ENCODE measurements at places on chromosomes 11 and 22.
A peak's percentile ranks its signal among the peaks of the same experiment; 100 is the strongest.

- no peak overlapping the region for H3K4me3 ChIP-seq
- DNase-seq: no peak
- H3K27me3 ChIP-seq: no peaks in the 10 kb centered on the region
- no peaks in the 10 kb centered on the region for H3K36me3 ChIP-seq
Measured at GRCh38 chr22:48729499-48730171, 1098.0 kb downstream of the BRD1 start.

DNA sequence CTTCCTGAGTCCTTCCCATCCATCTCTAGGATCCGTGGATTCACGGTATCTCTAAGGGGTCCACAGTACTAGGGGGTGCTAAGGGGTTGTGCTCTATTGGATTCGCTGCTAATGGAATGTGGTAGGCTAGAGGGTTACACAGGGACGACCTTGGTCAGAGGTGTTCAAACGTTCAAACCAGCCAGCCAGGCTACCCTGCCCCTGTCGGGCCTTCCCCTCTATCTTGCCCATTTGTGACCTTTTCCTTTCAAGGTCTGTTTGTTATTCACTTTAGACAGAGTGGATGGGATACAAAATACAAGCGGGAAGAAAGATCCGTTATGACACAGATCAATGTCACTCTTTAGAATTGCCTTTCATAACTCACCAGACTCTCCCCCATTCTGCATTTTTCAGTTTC, 205.8 kb upstream of the TBCEL start:
- H3K36me3 ChIP-seq: no peaks in the 10 kb centered on the region
- no peak for DNase-seq
- no peak overlapping the region for H3K4me3 ChIP-seq
- H3K27ac ChIP-seq: no peak overlapping the region
- no peaks in the 10 kb centered on the region for H3K27me3 ChIP-seq
- no peaks in the 10 kb centered on the region for H3K4me1 ChIP-seq

GRCh38 chr22:25399649-25400151, 164.8 kb upstream of the GRK3 start:
- H3K4me1 ChIP-seq: peaks cover 43% of the 10 kb centered on the region
- no peaks in the 10 kb centered on the region for H3K36me3 ChIP-seq
- H3K27ac ChIP-seq: no peak overlapping the region
- no peaks in the 10 kb centered on the region for H3K27me3 ChIP-seq
- no peak for DNase-seq
- H3K4me3 ChIP-seq: no peak overlapping the region

GRCh38 chr11:4798427-4799183, 5.6 kb downstream of the OR52R1 start:
- H3K36me3 ChIP-seq: no peaks in the 10 kb centered on the region
- DNase-seq: no peak
- H3K4me1 ChIP-seq: no peaks in the 10 kb centered on the region
- no peak overlapping the region for H3K27ac ChIP-seq
- H3K4me3 ChIP-seq: no peak overlapping the region

DNA sequence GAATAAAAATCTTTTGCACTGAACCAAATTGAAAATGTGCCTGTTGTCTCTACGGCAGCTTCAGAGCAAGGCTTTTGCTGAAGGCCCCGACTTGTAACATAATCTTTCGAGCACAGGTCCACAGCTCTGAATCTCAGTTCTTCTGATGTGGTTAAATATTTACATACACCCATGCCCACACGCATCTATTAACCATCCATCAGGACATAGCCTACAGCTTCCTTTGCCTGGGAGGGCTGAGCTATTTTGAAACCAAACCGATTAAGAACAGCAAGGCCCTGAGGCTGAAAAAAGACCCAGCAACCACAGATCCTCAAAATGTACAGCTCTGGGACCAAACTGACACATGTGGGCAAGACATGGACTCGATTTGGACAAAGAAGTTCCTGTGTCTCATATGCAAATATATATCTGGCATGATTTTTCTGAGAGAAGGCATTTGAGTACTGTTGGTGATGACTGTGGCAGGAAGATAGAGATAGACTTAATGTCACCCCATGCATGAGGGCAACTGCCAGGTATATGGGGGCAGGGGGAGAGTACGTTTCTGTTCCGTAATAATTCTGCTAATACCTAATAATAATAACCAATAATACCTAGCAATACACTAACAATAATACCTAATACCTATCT, 322.7 kb upstream of the PLET1 start:
- no peak overlapping the region for H3K27ac ChIP-seq
- H3K36me3 ChIP-seq: no peaks in the 10 kb centered on the region
- DNase-seq: no peak
- no peaks in the 10 kb centered on the region for H3K27me3 ChIP-seq
- no peaks in the 10 kb centered on the region for H3K4me1 ChIP-seq

DNA sequence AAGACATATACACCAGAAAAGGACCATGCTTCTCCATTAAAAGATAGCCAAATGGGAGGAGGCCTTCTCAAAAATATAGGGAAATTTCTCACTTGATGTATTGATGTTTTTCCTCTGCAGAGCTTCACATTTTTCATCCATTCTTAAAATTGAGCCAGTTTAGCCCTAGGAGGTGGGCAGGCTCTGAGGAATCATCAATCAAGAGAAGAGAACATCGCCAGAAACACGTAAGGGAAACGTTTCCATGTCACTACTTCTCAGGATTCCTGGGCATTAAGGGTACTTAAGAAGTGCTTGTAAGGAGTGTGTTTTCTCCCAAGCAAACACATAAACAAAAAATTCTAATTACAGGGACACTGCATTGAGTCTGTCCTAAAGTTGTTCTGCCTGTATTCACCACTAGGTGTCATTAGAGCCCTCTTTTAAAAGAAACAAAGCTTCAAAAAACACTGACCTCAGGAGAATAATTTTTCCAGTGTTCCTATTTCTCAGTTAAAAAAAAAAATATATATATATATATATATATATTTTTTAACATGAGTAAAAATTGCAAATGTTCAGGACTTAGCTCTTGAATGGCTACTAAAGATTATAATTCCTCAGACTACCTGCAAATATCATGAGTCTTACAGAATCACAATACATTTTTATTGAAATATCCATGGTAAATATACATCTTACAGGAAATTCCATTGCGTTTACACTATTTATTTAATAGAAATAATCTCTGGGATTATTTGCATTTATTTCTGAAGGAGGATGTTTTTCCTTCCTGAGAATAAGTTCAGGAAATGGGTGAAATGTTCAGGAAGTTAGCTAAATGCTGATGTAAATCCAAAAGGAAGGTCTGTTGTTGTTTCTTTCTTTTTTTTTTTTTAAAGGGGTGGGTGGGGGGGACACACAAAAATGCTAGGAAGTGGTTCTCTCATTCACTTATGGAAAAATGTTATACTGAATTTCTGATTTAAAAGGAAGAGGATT, 16.0 kb downstream of the FZD4 start:
- no peaks in the 10 kb centered on the region for H3K27me3 ChIP-seq
- H3K4me1 ChIP-seq: no peaks in the 10 kb centered on the region
- no peak overlapping the region for H3K4me3 ChIP-seq
- DNase-seq: peak; percentile 20
- H3K27ac ChIP-seq: no peak overlapping the region

GRCh38 chr22:31637447-31637890, 24.5 kb downstream of the PISD start:
- H3K36me3 ChIP-seq: peaks cover 6% of the 10 kb centered on the region
- peak overlapping the region; percentile 98 for H3K27ac ChIP-seq
- H3K4me3 ChIP-seq: peak overlapping the region; percentile 74
- DNase-seq: peak; percentile 80

GRCh38 chr11:69242266-69242920, 51.6 kb upstream of the MYEOV start:
- DNase-seq: peak; percentile 1
- no peak overlapping the region for H3K27ac ChIP-seq

GRCh38 chr11:23856654-23857053, 640.2 kb upstream of the LUZP2 start:
- no peak overlapping the region for H3K4me3 ChIP-seq
- no peak overlapping the region for H3K27ac ChIP-seq
- DNase-seq: no peak
- no peaks in the 10 kb centered on the region for H3K36me3 ChIP-seq
- no peaks in the 10 kb centered on the region for H3K4me1 ChIP-seq
- no peaks in the 10 kb centered on the region for H3K27me3 ChIP-seq

GRCh38 chr22:43891360-43892182, at the start of gene PNPLA5:
PNPLA5 (minus strand) TSS chr22:43892013; CDS start chr22:43891880, 133 bp downstream.
- no peak within 1 kb of the TSS for H3K4me3 ChIP-seq
- DNase-seq: no peak
- peaks cover 4% of the 10 kb centered on the region for H3K27me3 ChIP-seq
- H3K27ac ChIP-seq: no peak within 1 kb of the TSS
- no peaks in the 10 kb centered on the region for H3K4me1 ChIP-seq

GRCh38 chr11:99739464-99740089, 718.8 kb downstream of the CNTN5 start:
- H3K4me3 ChIP-seq: no peak overlapping the region
- H3K36me3 ChIP-seq: no peaks in the 10 kb centered on the region
- H3K27ac ChIP-seq: no peak overlapping the region
- DNase-seq: no peak
- no peaks in the 10 kb centered on the region for H3K4me1 ChIP-seq

DNA sequence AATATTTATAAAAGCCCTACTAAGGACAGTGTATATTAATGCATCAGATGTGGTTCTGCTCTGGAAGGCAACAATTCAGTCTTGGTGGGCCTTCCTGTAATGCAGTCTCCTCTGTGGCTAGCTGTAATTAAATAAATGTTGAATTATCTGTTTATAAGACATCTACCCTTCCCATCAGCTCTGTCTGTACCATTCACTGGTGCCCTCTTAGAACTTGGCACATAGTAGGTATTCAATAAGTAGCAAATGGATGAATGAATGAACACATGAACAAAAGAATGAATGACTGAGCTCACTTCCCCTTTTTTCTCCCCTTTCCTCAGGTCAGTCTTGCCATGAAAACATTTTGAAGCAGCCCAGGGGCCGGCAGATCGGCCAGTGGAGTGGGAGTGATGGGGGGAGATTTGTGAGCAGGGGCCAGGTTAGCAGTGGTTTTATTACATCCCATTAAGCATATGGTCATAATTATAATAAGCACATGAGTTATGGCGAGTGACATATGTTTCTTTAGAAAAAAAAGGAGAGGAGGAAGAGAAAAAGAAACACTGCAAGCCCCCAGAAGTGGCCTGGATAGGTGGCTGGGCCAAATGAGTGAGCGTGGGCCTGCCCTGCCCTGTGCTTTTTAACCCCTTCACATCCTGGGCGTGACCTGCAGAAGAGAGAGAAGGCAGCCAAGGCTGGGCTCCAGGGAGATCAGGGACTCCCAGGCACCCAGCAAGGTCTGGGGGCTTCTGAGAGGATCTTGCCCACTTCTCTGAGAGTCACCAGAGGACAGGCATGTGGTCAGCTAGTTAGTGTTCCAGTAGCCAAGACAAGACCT, 48.6 kb upstream of the CD82 start:
- H3K27ac ChIP-seq: no peak overlapping the region
- H3K27me3 ChIP-seq: no peaks in the 10 kb centered on the region
- no peaks in the 10 kb centered on the region for H3K36me3 ChIP-seq

Data from CD14-positive monocyte (primary cell).